ENCODE measurements at places on chromosomes 1 and 21.

DNA sequence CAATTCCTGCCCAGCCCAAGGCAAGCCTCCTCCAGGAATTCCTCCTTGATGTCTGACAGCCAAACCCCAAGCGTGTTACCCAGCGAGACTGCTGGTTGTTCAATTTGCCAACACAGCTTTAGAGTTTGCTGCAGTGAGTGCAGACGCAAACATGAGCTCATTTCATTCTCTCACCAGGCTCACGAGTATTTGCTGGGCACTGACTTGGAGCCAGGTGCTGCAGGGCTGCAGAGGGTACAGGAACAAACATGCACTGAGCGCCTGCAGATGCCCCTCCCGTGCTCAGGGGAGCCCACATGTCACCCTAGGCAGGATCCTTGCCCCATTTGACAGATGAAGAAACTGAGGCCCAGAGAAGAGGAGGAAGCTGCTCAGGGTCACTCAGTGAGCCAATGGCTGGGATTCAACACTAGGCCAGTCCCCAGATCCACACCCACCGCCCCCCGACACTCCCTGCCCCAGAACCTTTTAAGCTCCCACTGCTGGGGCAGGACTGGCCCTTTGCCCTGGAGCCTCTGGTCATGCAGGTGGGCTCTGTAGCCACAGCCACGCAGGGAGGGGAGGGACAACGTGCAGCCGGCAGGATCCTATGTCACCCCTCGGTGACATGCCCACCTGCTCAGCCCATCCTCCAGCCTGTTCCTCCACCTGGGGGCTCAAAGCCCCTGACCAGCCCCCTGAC, 363.7 kb downstream of the MATN1 start:
- DNase-seq, result no peak

DNA sequence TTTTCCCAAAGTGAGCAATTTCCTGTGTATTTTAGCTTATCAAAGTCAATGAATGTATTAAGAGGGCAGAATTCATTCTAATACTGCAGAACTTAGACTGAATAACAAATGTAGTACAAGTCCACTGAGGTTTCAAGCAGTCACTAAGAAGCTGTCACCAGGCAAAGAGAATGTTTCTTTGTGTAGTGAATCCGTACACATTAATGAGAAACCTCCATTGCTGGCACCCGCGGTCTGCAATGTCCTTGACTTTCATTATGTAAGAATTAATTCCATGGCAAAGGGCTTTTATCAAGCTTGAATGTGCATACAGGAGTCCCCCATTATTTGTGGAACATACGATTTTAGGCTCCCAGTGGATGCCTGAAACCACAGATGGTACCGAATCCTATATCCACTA, 719.5 kb upstream of the TMPRSS15 start:
- DNase-seq, result no peak

- peak; percentile 52 for DNase-seq
Measured at GRCh38 chr1:204089044-204089751, 16.3 kb downstream of the SOX13 start.

DNA sequence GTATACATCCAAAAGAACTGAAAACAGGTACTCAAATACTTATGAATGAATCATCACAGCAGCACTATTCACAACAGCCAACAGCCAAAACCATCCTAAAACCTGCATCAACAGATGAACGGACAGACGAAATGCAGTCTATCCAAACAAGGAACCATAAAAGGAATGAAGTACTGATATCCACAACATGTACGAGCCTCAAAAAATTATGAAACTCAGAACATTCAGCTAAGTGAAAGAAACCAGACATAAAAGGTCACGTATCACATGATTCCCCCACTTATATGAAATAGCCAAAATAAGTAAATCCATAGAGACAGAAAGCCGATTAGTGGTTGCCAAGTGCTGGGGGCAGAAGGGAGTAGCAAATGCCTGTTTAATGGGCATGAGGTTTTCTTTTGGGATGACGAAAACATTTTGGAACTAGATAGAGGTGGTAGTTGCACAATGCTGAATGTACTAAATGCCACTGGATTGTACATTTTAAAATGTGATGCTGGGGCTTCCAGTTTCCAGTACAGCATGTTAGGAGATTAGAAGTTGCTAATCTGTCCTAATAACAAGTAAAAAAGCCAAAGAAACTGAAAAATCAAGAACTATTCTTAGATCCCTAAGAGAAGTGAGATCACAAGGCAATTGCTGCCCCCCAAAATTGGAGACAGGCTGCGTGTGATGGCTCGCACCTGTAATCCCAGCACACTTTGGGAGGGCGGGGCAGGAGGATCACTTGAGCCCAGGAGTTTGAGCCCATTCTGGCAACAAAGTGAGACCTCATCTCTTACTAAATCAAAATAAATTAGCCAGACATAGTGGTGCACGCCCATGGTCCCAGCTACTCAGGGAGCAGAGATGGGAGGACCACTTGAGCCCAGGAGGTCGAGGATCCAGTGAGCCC, 25.3 kb downstream of the CLSTN1 start:
- peak; percentile 46 for DNase-seq

DNA sequence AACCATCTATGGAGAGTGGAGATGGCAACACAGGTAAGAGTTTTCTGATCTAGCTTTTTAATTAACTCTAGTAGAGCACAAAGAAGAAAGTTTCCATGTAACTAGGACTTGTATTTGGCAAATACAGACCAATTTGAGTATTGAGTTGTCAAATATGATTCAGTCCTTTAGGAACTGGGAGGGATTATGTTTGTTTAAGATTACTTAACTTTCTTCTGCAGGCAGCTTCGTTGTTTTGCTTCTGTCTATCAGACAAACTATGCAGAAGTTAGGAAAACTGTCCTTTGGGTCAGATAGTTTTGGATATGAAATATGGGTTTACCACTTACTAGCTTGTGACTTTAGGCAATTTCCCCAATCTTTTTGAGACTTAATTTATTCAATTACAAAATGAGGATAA, 111.8 kb downstream of the POU2F1 start:
- no peak for DNase-seq

- no peak for DNase-seq
Measured at GRCh38 chr1:16111771-16112595, 38.5 kb upstream of the FAM131C start.

DNA sequence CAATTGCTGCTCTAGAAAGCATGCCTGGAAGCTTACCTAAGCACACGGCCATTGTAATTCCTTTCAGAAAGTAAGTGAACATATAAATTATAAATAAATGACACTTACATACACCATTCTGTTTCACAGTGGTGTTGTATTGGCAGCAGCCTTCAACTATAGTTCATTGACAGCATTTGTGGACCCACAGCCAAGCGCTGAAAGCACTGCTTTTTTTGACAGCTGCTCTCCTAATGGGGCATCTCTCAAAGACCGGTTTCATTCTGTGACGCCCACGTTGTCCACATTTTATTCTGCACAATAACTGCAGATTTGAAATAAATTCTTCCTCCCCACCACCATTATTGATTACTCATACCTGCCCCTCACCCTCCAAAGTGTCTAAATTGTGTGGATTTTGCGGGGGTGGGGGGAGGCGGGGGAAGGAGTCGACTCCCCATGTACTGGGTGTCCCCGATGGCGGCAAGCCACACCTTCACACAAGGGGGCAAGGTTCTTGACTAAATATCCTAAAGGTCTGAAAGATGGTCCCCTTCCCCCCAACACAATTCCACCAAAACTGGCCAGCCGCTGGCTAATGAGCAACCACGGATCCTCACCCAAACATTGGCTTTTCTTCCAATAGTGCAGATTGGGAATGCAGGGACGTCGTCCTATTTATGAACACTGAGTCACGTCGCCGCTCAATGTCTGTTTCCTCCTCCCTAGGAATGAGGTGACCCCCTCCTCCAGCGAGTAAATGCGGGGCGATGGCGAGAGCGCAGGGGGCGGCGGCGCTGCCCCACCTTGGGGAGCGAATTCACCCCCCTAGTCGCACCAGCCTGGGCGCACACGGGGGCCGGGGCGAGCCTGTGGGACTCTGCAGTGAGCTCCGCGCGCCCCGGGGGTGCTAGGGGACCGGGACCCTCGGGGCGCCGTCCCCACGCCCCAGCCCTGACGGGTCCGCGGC, 960 bp downstream of the RCAN1 start:
- DNase-seq, result peak; percentile 4

- DNase-seq, result no peak
Measured at GRCh38 chr1:112247961-112248360, 148.1 kb upstream of the CTTNBP2NL start.

- DNase-seq, result no peak
Measured at GRCh38 chr1:210697185-210697584, 368.5 kb downstream of the HHAT start.

DNA sequence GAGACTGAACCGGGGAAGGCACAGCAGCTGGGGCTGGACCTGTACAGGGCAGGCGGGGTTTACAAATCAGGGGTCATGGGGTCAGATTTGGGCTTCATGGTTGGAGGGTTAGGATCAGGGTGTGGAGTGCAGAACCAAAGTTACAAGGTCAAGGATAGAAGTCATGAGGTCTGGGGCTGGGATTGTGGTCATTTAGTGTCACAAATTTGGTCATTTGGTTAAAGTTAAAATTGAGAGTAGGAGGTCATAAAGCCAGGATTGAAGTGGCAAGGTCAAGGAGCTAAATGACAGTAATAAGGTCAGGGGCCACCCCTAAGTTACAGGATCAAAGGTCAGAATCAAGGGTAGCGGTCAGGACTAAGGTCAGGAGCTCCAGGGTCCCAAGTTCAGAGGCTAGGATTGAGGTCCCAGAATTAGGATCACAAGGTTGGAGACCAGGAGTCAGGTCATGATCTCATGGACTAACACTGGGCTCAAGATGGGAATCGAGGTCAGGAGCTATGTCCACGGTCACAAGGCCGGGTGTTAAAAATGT, 20.4 kb downstream of the SERINC2 start:
- no peak for DNase-seq

- no peak for DNase-seq
Measured at GRCh38 chr1:178768423-178768822, 43.4 kb downstream of the RALGPS2 start.

- no peak for DNase-seq
Measured at GRCh38 chr21:45464309-45464708, 59.3 kb downstream of the COL18A1 start.

GRCh38 chr1:202578001-202578504, 132.2 kb downstream of the SYT2 start:
- peak; percentile 54 for DNase-seq

DNA sequence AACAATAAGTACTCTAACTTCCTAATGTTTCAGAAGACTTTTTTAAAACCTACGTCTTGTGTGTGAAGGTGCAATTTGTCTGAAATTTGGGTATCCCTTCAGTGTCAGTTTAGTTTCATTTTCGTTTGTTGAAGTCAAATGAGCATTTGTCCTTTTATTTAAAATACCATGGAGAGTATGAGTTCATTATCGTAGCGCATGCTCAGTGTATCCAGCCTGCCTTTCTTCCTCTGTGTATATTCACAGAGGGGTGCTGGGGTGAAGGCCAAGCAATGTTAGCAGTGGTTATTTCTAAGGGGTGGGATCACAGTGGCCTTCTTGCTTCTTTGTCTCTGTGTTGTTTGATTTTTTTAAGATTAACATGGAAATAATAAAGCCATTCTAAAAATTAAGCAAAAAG, 43.2 kb downstream of the CNN3 start:
- DNase-seq, result no peak

DNA sequence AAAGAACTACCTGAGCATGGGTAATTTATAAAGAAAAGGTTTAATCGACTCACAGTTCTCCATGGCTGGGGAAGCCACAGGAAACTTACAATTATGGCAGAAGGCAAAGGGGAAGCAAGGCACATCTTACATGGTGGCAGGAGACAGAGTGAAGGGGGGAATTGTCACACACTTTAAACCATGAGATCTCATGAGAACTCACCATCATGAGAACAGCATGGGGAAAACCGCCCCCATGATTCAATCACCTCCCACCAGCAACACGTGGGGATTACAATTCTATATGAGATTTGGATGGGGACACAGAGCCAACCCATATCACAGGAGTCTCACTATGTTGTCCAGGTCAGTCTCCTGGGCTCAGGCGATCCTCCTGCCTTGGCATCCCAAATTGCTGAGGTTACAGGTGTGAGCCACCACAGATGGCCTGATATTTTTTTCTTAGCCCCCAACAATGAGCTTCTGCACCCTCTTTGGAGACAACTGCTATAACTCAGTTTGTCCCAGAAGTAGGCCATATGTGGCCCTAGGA, 22.5 kb upstream of the MORC3 start:
- DNase-seq, result no peak

DNA sequence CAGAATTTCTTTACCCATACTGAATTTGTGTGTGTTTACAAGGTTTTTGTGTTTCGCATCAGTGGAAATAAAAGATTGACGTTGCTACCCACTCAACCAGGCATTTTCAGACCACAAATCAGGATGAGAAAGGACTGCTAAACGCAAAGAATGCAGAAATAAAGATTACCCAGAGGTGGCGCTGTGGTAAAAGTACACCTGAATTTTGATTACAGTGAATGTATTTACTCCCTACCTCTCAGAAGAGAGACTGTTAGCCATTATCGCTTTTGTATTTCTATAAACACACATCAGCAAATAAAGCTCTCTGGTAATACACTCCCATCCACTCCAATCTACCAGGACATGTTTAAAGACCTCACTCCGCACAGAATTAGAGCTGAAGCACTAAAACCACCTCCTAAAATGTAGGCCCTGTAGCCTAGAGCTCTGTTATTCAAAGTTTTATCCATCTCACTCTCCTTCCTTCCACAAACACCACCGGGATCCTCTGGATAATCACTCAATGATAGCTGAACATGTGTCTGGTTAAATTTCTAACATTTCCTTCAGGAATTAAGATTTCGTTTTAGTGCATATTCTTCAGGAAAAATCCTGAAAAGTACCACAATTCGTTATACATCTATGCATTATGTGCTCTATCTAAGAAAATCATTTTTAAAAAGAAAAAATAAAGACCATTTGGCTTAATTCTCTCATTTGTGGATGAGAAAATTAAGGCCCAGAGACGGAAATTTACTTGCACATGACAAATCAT, 2.5 kb upstream of the LMO4 start:
- DNase-seq, result peak; percentile 43

- DNase-seq, result peak; percentile 98
Measured at GRCh38 chr1:66282343-66282852, 251.6 kb upstream of the SGIP1 start.

DNA sequence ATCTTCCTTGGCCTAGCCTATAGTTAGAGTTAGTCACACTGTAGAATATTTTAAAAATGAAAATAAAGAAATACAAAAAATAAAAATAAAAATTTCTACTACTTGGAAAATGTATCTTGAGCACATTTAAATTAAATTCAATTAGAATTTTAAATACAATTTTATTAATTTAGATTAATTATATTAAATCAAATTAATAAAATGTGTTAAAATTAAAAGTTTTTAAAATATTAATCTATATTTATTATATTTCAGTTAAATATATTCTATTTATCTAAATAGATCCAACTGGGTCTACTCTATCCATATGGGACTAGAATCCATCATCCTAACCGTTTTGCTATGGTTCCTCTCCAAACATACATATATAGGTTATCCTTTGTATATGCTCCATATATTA, 588.3 kb upstream of the TMPRSS15 start:
- DNase-seq, result no peak
